ENCODE measurements at places on chromosomes 5 and 9.

DNA sequence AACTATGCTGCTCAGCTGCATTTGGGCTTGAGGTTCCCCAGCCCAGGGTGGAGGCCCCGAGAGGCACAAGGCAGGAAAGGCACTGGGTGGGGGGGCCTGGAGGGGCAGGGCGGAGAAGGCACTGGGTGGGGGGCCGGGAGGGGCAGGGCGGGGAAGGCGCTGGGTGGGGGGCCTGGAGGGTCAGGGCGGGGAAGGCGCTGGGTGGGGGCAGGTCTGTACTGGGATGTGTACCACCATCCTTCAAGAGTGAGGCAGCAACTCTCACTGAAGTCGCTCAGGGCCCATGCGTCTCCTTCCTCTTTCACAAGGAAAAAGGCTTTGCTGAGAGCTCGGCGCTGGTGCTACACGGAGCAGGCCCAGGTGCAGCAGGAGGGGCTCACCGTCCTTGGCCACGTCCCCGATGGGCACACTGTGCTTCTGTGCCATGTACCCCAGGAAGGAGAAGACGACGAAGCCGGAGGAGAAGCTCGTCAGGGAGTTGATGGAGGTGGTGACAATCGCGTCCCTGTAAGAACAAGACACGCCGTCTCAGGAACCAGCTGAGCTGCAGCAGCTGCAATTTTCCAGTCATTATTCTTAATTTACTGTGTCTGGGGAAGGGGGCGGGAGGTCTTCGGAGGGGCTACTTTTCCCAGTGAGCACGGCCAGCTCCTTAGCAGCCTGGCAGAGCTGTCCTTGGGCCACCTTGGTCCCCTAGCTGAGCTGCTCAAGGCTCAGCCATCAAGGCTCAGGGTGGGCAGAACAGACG, 30.8 kb downstream of the SLC6A3 start:
- no peak for DNase-seq

- no peak for DNase-seq
Observed at GRCh38 chr5:65811885-65812284, 89.9 kb downstream of the NLN start.

- no peak for DNase-seq
Observed at GRCh38 chr9:20148416-20148815, 359.6 kb upstream of the SLC24A2 start.

DNA sequence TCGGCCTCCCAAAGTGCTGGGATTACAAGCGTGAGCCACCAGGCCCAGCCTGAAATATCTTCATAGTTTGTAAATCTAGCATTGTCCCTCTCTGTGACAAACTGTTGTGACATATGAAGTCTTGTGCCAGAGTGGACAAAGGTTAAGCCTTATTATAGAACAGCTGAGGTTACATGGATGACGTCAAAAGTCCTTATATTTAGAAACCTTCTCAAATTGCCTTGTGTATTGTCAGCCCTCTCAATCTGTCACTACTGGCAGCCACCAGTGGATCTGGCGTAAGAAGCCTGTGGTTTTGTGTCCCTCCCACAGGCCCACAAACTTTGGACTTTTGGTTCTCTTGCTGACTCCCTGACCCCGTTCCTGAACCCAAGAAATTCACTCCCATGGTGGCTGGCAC, 79.4 kb upstream of the CCDC112 start:
- no peak for DNase-seq

- DNase-seq, result peak; percentile 76
Observed at GRCh38 chr5:57887851-57888621, 405.4 kb upstream of the ACTBL2 start.

DNA sequence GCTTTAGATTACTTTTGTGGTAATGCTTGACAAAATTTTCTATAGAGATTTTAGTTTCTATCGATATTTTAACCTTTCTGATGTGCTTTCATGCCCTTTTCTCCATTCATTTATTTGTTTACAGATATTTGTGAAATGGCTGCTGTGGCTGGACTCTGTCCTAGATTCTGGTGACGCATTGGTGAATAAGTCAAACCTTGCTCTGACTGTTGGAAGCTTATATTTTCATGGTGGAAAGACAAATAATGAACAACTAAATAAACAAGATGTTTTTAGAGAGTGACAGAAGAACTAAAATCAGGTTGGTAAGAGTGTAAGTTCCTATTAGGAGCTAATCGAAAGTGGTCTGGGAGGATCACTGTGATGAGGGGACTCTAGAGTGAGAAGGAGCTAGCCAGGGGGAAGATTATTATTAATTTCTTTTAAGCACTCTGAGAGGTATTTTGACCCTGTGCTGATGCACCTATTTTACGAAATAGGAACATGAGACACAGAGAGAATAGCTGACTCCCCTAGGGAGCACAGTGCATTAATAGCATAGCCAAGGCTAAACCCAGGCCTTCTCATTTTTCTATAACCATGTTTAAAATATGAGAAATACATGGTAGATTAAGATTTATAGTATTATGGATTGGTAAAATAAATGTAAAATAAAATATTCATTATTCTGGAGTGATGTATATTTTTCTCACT, 411.9 kb upstream of the ARRDC3 start:
- no peak for DNase-seq

GRCh38 chr9:107614765-107615164, 125.2 kb upstream of the KLF4 start:
- DNase-seq, result no peak

DNA sequence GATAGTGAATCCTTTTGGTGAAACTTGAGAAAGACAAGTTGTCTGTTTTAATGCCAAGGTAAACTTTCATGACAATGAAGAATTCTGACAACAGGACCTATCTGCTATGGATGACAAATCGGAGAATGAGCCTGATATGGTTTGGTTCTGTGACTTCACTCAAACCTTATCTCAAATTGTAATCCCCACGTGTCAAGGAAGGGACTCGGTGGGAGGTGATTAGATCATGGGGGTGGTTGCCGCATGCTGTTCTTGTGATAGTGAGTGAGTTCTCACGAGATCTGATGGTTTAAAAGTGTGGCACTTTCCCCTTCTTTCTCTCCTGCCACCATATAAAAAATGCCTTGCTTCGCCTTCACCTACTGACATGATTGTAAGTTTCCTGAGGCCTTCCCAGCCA, 1964.1 kb upstream of the CDH9 start:
- DNase-seq, result no peak
